ENCODE measurements at places on chromosomes 1 and 21.
A peak's percentile ranks its signal among the peaks of the same experiment; 100 is the strongest.

- DNase-seq: no peak
Observed at GRCh38 chr21:44949161-44949778, 9.4 kb downstream of the SLX9 start.

DNA sequence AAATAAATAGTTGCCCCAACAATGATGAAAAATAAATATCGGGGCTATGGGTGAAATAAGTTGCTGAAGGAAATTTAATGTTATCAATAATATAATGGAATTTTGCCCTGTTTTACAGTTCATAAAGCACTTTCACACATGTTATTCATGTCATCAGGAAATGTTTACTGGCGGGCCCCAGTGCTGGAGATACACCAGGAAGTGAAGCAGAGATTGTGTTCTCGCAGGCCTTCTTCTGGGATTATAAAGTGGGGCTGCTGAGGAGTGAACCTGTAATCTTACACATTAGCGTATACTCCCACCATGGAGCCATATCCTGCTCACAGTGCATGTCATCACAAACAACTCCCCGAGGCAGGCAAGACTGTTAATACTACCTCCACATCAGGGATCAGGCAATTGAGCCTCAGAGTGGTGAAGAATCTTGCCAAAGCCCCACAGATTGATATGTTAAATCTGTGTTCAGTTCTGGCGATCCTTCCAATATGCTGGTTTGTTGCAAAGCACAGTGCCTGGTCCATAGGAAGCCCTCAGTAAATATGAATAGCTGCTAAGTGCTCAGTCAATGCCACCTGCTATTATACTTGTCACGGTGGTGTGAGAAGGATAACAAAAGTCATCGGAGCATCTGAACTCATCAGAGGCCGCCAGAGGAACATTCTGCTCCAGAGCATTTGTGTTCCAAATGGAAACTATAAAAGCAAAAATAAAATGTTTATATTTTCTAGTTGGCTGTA lies 104.4 kb upstream of the UBE2U start:
- no peak for DNase-seq

- DNase-seq: no peak
Observed at GRCh38 chr1:65253800-65254319, 55.5 kb upstream of the DNAJC6 start.

- no peak for DNase-seq
Observed at GRCh38 chr1:4711416-4712275, 57.2 kb downstream of the AJAP1 start.

DNA sequence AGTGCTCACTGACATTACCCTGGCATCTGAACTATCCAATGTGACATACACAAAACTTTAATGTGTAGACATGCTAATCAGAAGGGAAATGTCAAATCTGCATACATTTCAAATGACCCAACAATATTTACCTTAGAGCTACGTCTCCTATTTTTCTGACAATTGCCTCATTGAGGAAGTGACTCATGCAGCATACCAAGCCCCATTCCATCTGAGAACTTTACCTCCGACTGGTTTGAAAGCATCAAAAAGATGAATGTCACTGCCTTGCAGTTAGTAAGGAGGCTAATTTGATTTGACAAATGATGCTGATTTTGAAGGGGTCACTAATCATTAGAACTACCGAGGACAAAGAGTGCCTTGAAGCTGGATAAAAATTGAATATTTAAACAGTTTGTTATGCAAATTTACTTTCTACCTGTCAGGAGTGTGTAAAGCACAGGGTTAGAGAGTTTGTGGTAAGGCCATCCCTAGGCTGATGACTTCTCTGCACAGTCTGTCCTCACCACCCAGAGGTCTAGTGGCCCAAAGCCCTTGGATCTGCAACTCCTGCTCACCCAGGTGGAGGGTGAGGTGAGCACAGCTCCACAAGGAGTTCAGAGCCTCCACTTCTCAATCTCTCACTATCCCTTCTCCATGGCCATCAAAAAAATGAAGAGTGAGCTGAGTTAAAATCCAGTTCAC lies 500.3 kb upstream of the C1orf87 start:
- DNase-seq: no peak

DNA sequence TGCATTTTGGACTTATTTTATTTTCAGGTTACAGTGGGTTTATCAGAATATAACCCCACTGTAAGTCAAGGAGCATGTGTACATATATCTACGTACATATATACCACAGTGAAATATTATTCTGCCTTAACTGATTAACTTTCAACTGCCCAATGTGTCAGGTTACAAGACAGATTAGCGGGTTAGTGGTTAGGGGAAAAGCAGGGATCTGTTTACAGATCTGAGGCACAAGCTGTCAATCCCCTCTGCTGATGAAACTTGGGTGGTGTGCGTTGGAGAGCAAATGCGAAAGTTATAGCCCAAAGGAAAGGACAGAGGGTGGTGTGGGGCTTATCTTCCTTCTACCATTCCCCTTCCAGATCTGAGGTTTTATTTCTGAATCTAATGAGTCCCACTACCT lies 238.2 kb upstream of the KCNK2 start:
- DNase-seq: no peak

DNA sequence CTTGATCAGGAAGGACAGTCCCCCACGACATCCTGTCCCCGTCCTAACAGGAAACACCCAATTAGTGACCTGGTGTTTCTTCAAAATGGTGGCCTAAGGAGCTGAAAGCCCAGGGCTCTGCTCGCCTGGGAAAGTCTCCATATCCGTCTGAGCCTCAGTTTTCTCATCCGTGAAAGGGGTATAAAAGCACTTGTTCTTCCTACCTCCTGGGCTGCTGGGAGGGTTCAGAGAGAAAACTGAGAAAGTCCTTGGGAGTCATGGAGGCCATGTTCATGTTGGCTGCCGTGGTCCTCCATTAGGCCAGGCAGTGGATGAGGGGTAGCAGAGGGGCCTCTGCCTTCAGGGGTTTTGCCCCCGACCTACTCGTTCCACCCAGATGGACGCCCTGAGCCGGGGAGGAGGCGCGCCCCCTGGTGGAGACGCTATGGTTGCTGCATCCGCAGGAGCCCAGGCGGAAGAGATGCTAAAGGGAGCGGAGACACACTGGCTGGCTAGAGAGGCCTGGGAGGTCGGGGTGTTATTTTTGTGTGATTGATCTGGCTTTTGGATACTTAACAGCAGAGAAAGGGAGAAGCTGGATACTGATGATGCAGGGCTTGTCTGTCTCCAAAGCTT lies 113.5 kb downstream of the PRDM2 start:
- peak; percentile 26 for DNase-seq

GRCh38 chr1:228297822-228298221 lies 90.0 kb downstream of the OBSCN start:
- no peak for DNase-seq

- no peak for DNase-seq
Observed at GRCh38 chr1:15358565-15359133, 51.0 kb upstream of the EFHD2 start.

- DNase-seq: no peak
Observed at GRCh38 chr21:16177532-16177931, 447.8 kb downstream of the USP25 start.

GRCh38 chr1:189866606-189867005 lies 611.1 kb downstream of the BRINP3 start:
- no peak for DNase-seq

DNA sequence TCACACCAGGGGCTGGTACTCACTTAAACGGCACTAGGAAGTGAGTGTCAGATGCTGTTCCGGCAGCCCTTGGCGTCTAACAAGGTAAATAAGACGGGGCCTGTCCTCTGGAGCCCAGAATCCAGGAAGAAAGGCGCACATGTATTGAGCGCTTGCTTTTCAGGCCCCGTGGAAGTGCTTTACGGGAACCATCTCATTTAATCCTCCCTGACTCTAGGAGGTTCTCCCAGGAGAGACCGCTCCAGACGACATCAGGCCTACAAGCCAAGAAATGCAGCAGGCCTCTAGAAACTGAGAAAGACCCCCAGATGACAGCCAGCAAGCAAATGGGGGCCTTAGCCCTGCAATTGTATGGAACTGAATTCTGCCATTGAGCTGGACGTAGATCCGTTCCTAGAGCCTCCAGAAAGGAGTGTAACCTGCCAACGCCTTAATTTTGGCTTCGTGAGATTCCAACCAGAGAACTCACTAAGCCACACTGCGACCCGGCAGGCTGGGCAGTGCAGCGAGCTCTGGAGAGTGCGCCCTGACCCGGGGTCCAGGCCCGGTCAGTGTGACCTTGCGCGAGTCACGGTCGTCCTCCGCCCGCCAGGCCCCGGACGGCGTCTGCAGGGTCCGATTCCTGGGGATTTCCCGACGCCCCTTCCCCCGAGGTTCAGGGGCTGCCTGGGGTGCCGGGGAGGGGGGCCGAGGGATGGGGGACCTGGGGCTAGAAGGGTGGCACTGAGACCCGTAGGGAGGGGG lies 532 bp upstream of the MANEAL start:
- no peak for DNase-seq

DNA sequence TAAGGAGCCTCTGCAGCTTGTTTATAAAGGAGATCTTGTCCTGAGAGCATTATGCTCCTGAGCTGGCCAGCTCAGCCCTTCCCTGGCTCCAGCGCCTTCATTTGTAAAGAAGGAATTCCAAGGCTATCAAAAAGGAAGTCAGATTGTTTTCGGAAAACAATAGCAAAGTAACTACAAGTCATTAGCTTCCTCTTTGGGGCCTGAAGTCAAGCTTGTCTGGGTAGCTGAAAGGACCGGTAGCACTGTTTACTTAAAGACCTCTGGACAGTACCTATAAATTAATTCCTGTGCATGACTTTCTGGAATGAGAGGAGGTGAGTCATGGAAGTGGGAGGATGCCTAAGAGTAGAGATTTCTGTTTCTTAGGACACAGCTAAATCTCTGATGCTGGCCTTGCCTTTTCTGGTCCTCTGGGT lies 20.7 kb upstream of the GJA5 start:
- DNase-seq: no peak

DNA sequence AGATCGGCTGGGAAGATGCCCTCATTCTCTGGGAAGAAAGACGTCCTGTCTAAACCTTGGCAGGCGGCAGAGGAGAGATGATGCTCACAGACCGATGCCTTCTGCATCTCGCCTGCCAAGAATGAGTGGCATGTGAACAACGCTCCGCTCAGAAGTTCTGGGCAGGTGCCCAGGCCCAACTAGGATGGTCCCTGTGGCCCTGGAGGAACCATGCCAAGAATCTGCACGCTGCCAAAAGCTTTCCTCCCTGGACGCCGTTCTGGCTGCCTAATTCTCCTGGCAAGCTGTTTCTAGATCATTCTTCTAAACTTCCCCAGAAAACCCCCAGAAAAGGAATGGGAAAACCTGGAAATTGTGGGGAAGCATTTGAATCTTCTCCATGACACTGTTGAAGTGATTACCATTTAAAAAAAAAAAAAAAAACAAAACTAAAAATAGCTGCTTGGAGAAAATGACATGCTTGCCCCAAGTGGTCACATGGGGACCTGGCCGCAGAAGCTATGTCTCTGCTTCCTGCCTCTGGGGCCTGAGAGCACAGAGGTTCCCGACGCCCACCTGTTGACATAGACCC lies 440.9 kb downstream of the PRDM2 start:
- no peak for DNase-seq

DNA sequence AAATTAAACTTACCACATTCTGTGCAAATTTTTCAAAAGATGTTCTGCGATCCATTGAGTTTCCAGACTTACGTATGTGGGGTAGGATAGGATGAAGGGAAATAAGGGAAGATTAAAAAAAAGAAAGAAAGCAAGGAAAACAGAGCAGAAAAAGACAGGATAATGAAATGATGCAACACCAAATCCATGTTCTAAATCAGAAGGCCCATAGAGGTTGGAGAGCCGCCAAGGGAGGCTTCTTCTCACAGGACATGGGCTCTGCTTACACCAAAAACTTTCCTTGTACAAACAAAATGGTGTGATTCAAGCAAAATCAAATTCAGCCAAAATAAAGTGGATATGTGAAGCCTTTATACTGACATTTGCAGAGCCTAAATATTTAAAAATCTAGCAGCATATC lies 189.5 kb upstream of the GREM2 start:
- no peak for DNase-seq

DNA sequence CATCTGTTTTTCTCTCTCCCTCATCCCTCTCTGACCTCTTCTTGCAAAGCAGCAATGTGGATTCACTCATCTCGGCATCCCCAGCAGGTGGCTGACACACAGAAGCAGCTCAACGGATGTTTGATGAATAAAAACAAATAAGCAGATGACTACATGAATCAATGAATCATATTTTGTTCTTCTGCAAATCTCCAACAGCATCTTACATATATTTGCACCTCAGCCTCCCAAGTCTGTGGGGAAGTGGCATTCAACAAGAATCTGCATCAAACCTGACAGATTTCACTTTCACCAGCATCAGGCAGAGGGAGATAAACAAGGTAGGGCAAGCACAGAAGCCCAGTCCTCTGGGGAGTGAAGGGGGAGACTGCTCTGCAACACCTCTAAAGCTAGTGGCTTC lies 34.0 kb downstream of the CAPN8 start:
- DNase-seq: no peak

DNA sequence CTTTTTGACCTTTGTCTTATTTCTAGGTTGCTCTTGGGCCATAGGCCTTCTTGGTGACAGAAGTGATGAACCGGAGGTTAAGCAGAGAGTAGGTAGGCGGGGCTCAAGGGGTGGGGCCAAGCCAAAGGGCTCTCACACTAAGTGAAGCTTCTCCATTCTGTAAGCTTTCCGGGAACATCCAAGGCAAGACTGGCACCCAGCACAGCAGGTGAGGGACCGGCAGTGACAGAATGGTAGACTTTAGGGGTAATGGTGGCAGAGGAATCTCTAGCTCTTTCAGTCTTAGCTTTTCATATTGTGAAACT lies at the start of gene TNFAIP8L2:
Gene TNFAIP8L2 (plus strand): TSS at position 135 of the 305 bp plus-strand sequence. CDS start 2,049 bp downstream, outside the sequence.
- DNase-seq: peak; percentile 38

DNA sequence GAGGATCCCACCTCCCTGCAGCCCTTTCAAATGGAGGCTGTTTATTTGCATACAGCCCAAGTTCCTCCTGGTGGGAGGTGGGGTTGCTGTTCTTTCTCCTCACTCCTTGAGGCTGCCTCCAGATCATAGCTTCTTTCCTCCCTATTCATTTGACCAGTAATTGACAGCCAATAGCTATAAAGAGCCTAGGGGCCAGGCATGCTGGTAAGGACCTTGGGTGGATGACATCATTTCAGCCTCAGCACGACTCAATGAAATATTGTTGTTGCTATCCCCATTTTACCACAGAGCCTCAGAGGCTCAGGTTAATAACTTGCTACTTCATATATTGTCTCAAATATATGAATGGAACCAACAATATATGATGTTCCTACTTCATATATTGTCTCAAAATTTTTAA lies 31.1 kb downstream of the ZSCAN20 start:
- DNase-seq: no peak

- no peak for DNase-seq
Observed at GRCh38 chr1:53359225-53359933, 31.5 kb upstream of the LRP8 start.

GRCh38 chr1:35929730-35930592 lies 944 bp upstream of the AGO3 start:
- no peak for DNase-seq

GRCh38 chr1:3545363-3546047 lies 65.8 kb downstream of the MEGF6 start:
- DNase-seq: no peak

DNA sequence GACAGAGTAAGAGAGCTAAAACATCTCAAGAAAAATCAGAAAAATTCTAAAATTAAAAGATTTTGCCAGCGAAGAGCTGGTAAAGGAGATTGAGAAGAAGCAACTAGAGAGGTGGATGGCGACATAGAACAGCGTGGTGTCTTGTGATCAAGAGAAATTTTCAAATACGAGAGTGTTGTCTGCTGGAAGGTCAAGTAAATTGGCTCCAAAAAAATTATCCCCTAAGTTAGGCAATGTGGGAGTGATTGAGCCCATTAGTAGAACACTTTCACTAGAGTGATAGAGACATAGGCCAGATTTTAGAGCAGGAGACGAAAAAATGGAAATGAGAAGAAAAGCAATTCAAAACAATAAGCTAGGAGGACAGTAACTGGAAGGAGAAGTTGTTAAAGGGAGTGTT lies 94.3 kb upstream of the MPC2 start:
- DNase-seq: no peak

- no peak for DNase-seq
Observed at GRCh38 chr1:186569856-186570255, 108.9 kb upstream of the PDC start.

All from activated CD4-positive, CD25-positive, alpha-beta regulatory T cell treated with anti-CD3 and anti-CD28 coated beads, Interleukin-2, amount 50 U/mL, for 16 hours (primary cell).